SK-N-MC (cell line): ENCODE measurements at places on chromosomes 11 and 22.
A peak's percentile ranks its signal among the peaks of the same experiment; 100 is the strongest.

- no peak for DNase-seq
Observed at GRCh38 chr11:75717608-75718418, at the start of gene MOGAT2. Gene MOGAT2 (plus strand): TSS chr11:75717838. CDS start chr11:75717889, 51 bp downstream.

- no peak for DNase-seq
Observed at GRCh38 chr22:46609175-46609690, 11.0 kb upstream of the GRAMD4 start.

DNA sequence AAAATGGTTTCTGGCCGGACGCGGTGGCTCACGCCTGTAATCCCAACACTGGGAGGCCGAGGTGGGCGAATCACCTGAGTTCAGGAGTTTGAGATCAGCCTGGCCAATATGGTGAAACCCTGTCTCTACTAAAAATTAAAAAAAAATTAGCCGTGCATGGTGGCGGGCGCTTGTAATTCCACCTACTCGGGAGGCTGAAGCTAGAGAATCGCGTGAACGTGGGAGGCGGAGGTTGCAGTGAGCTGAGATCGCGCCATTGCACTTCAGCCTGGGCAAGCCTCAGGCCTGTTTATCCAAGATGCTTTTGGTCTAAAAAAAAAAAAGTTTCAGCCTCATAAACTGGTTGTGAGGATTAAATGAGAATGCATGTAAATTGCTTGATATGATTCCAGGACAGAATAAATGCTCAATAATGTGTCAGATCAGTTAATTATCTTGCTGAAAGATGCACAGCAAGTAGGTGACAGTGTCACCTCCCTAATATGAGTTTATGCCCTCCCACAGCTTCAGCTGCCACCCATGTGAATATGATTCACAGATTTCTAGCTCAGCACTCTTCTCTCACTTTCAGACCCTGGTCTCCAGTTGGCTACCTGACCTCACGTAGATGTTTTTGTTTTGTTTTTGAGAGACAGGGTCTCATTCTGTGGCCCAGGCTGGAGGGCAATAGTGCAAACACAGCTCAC, 1.1 kb upstream of the ALG8 start:
- DNase-seq, result no peak

GRCh38 chr22:43088627-43088983, 586 bp downstream of the TTLL1 start:
- no peak for DNase-seq

DNA sequence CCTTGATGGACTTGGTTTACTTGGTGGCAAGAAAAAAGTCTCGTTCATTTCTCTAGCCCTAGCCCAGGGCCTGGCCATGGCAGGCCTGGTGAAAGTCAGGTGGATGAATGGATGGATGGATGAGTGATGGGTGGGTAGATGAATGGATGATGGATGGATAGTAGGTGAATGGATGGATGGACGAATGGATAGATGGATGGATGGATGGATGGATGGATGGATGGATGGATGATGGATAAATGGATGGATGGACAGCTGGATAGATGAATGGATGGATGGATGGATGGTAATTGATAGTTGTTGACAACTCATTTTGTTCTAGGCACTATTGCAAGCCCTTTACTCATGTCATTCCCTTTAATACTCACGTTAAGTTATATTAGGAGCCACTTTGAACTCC, 86.1 kb upstream of the ANO1 start:
- DNase-seq, result no peak

GRCh38 chr11:24637520-24637919, 140.7 kb downstream of the LUZP2 start:
- no peak for DNase-seq

- no peak for DNase-seq
Observed at GRCh38 chr11:2798951-2799761, 86.4 kb downstream of the CDKN1C start.

- no peak for DNase-seq
Observed at GRCh38 chr22:30837531-30837930, 131.0 kb downstream of the MORC2 start.

DNA sequence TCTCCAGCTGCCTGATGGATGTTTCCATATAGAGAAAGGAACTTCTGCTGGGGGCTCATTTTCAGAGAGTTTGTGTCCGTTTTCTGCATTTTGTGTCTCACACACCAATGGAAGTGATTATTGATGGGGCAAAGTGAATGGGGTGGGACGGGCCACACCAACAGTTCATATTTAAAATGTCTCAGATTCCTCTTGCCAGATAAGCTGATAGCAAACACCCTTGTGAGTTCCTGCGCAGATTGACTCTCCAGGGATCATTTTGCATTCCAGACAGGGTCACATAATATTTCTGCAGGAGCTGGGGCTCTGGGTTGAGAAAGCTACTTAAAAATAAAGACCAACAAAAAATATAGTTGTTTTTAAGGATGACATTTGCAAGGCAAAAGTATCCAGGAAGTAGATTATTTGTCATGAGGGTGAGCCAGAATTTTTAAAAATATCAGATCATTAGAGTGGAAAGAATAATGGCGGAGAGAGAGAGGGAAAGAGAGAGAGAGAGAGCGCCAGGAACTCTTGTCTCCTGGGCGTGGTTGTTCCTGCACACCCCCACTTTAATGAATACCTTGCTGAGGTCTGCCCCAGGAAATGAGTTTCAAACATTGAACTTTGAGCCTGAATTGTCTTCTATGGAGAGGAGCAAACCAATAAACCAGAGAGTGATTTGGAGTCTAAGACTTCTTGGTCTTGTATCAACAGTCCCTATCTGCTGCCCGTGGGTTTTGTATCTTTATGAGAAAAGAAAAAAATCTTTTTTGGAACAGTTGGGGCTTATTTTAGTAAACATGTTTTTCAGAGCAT, 33.3 kb downstream of the MICAL2 start:
- DNase-seq, result no peak

GRCh38 chr22:29798318-29798717, 31.1 kb downstream of the UQCR10 start:
- DNase-seq, result no peak

DNA sequence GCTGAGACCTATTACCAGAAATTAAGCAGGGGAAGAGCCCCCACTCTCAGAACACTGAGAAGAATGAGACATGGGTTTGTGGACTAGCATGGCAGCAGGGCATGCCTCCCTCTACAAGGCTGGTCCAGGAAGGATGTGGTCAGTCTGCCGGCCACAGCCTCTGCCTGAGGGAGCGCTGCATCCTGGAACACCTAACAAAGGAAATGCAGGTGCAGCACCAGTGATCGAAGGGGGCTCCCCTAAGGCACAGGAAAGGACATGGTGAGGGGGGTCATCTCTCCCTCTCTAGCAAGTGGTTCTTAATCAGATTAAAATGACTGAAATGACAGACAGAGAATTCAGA, 40.6 kb upstream of the ARL14EP start:
- DNase-seq, result no peak

DNA sequence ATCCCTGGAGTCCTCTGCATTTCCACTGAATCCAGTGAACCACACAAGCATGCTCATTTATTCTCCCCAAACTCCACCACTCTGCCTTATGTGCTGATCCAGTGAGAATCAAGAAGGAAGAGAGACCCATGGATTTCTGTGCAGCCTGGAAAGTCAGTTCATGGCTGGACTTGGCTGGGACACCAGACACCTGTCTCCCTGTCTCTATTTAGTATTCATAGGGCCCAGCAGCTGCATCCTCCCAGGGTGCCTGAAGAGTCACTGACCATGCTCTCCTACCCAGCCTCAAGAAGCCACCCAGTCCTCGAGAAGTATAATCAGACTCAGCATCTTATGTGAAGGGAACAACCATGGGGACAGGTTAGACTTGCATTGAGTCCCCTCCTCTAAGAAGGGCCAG, 83.2 kb downstream of the ZNF280B start:
- no peak for DNase-seq

DNA sequence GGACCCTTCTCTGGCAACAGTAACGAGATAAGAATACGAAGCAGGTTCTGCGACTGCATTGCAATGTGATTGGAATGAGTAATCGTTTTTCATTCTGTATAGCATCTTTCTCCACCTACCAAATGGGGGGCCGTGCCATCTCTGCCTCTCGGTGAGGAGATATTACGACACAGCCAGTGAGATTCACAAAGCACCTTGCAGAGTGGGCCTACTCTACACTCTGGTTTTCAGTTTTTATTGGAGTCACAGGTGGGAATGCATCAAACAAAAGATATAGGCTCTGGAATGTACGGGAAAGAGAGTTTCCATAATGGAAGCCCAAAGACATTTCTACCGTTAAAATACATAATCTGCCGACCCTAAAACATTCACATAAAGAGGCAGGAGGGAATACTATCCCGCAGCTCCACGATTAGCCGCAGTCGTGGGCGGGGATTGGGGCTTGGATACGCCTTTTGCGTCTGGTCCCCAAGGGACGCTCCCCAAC, 423 bp upstream of the RTN3 start:
- no peak for DNase-seq

DNA sequence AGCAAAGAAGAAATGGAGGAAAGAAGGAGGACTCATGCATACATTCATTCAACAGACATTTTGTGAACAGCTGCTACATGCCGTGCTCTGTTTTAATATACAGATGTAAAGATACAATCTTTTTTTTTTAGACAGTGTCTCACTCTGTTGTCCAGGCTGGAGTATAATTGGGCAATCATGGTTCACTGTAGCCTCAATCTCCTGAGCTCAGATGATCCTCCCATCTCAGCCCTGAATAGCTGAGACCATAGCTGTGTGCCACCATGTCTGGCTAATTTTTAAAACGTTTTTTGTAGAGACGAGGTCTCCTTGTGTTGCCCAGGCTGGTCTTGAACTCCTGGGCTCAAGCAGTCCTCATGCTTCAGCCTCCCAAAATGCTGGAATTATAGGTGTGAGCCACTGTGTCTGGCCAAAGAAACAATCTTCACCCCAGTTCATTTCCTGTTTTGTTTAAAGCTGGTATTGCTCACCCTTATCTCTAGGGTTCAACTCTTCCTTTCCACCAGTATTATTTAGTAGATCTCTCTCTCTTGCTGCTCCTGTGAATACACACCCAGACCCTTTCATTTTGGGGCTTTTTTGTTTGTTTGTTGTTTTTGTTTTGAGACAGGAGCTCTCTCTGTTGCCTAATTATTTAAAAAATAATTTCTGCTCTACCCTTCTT, 69.8 kb downstream of the RNF169 start:
- no peak for DNase-seq

GRCh38 chr11:117037279-117037974, 60.8 kb downstream of the SIK3 start:
- DNase-seq, result no peak

GRCh38 chr11:111194860-111195568, 50.5 kb upstream of the POU2AF2 start:
- DNase-seq, result no peak

DNA sequence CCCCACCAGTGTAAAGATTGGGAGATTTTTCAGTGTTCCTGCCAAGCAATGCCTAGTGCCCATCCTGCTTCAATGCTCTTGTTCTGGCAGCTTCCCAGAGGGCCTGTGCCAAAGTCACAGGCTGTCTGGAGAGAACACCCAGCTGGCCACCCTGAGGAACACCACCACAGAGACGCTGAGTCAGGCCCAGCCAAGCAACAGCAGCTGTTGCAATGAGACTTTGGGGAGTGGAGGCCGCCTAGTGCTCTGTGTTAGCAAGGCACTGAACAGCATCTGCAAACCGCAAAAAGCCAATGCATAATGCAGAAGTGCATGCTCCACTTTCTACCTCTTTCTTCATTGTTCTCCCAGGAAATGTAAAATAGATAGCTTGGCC, 168.1 kb downstream of the NXPE2 start:
- DNase-seq, result no peak

DNA sequence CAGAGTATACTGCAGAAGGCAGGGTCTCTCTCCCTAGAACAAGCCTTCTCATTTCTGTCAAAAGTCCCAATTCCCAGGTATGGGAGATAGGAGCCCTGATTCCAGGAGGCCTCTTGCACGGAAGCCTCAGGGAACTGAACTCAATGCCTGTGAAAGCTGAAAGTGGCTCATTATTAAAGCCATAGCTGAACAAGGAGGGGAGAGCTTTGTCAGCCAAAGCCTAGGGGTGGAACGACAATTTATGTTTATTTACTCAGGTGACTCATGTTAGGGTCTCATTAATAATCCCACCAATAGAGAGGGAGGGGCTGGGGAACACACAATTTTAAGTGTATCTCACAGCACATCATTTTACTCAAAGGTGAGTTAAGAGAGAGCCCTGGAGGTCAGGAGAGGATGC, 44.9 kb downstream of the DSCAML1 start:
- DNase-seq, result no peak

DNA sequence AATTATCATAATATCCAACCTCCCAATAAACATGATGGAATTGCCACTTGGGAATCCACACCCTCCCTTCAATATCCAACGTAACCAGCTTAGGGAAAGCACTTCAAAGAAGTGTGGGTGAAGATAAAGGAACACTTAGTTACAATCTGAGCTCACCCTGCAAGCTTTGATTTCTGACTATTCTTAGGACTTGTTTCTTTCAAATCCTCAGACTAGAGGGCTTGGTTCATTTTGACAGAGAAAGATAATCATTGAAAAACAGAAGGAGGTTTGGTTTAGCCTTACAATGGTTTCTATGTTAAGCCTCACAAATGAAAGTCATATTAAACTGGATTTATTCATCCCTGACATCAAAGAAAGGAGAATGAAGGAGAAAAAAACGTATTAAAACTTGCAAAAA, 57.9 kb upstream of the SYT13 start:
- no peak for DNase-seq

- peak; percentile 98 for DNase-seq
Observed at GRCh38 chr11:71240865-71241691, 11.3 kb downstream of the SHANK2 start.

- DNase-seq, result no peak
Observed at GRCh38 chr11:68036717-68037239, 2.0 kb upstream of the TCIRG1 start.

GRCh38 chr11:818396-819128, at the start of gene PNPLA2:
Gene PNPLA2 (plus strand): TSS chr11:818914. CDS start chr11:819719, 805 bp downstream.
- no peak for DNase-seq

DNA sequence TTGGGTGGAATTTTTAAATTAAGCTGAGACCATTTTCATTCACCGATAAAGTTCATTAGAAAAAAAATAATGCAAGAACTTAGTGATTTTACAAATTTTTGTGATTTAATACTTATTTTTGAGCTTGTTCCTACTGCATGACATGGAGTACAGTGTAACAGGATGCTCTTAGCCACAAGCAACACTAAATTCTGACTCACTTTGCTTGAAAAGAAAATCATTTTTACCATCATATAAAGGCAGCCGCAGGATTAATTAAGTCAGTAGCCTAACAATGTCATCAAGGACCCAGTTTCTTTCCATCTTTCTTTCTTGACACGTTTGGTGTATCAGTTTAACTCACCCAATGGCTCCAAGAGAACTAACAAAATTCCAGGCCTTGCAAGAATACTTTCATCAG, 540.3 kb upstream of the LUZP2 start:
- no peak for DNase-seq

GRCh38 chr11:109970516-109971183, 122.5 kb upstream of the ZC3H12C start:
- no peak for DNase-seq

DNA sequence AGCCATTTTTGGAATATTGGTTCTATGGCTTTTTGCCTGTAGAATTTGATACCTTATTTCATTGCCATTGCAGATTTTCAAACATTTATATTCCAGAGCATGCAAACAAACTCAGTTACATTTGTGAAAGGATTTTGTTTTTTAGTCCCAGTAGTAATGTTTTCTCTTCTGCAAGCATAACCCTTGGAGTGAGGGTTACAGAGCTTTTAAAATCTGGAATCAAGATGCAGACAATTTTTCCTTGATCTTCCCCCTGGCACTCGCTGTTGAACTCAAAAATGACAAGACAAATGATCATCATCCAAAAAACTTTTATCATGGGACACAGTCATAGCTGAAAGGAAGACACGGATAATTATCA, 20.8 kb downstream of the BBOX1 start:
- no peak for DNase-seq
